ENCODE measurements at places on chromosomes 16 and 17.

- DNase-seq: no peak
Measured at GRCh38 chr16:2388139-2388874, 40.9 kb upstream of the CCNF start.

GRCh38 chr16:46972429-46973206 lies 856 bp downstream of the DNAJA2 start:
- peak; percentile 70 for DNase-seq

GRCh38 chr16:19167710-19168370 lies at the start of gene SYT17:
TSS of gene SYT17 (plus strand) at chr16:19168240. CDS start at chr16:19168647, 407 bp downstream.
- peak; percentile 87 for DNase-seq

DNA sequence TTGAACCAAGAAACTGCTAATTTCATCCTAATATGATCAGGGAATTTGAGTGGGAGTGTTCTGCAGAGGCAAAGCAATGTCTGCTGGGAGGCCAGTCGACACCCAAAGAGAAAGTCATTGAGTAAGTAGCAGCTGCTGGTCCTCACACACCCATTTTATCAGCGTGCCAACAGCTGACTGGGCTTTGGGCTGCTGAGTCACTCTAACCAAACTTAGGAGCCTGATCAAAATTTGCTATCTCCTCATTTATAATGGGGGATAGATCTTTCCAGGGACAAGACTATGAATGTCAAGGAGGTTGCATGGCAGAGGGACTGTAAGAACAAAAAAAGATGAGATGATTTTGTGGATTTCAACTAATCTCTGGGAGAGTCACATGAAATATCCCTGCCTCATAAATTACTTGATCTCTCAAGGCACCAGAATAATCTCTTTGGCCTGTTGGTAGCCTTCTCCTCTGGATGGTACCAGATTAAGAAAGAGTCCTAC lies 32.9 kb downstream of the CPSF4L start:
- DNase-seq: no peak

DNA sequence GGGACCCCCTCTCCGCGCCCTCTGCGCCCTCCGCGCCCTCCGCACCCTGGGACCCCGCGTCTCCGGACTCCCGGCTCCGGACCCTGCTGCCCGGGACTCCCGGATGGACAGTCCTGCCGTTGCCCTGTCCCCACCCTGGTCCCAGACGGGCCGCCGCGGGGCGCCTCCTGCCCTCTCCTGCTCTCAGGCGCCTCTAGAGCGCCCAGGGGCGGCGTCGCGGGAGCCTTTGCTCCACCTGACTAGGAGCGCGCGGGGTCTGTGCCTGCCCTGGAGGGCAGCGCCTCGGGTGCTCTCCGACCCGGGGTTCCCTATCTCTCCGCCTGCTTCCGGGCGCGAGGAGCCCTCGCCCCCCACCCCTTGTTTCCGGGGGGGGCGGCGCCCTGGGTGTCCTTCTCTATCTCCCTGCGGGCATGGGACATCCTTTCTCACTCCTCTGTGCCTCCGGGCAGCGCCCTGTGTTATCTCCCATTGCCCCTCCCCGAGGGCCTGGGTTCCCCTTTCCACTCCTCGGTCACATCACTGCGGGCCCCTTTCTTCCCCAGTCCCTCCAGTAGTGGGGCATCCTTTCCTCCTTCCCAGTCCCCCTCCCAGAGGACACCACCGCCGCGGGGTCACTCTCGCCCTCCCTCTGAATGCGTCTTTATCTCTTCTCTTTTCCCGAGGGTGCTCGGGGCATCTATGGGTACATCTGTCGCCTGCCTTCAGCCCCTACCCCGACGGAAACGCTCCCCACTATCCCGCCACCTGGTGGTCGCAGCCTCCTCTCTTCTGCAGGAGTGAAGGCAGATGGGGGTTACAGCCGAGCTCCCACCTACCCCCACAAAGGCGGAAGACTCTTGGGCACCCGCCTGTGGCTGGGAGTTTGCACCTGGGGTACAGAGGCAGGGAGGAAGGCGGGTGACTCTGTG lies 875 bp downstream of the PRKCB start:
- DNase-seq: peak; percentile 76

GRCh38 chr17:57097832-57098421 lies 12.9 kb downstream of the AKAP1 start:
- no peak for DNase-seq

GRCh38 chr17:14107889-14108288 lies 38.6 kb downstream of the COX10 start:
- DNase-seq: no peak

- DNase-seq: no peak
Measured at GRCh38 chr16:61014869-61015268, 1021.4 kb downstream of the CDH8 start.

GRCh38 chr17:39800540-39800939 lies 62.8 kb downstream of the GRB7 start:
- DNase-seq: no peak

DNA sequence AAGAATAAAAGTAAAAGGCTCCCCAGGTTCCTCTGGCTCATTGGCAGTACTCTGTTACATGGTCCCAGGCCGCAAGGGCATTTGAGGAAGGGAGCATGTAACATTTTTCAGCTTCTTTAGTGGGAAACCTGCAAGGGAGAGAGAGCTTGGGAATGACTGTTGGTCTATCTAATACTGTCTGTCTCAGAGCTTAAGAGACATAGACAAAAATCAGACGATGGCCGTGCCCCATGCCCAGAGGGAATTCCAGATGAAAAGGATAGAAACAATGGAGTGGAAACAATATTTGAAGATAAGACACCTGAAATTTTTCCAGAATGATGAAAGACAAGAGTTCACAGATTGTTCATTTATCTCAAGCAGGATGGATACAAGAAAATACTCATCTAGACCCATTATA lies 48.1 kb upstream of the ADORA2B start:
- DNase-seq: no peak

DNA sequence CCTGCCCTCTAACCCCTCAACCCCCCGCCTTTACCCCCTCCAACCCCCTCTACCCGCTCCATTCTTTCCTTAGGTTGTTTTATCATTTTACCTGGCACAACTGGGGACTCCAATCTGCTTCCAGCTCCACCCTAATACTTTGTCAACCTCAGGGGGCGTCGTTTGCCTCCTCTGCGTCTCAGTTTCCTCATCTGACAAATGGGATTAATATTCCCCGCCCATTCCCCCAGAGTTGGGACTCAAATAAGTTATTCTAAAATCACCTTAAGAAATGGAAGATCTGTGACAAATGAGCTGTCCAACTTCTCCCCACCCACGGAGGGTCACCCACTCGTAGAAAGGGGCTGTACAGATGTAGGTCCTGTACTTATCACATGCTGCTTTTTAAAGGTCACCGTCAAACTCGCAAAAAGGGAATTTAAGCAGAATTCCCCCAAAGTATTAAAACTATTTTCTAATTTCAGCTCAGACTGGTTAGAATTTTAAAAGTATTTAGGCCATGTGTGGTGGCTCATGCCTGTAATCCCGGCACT lies 40.6 kb upstream of the CPNE2 start:
- DNase-seq: no peak

- no peak for DNase-seq
Measured at GRCh38 chr17:77228241-77228752, 87.5 kb downstream of the SEC14L1 start.

GRCh38 chr17:63475491-63476412 lies 1.1 kb upstream of the ACE start:
- no peak for DNase-seq

DNA sequence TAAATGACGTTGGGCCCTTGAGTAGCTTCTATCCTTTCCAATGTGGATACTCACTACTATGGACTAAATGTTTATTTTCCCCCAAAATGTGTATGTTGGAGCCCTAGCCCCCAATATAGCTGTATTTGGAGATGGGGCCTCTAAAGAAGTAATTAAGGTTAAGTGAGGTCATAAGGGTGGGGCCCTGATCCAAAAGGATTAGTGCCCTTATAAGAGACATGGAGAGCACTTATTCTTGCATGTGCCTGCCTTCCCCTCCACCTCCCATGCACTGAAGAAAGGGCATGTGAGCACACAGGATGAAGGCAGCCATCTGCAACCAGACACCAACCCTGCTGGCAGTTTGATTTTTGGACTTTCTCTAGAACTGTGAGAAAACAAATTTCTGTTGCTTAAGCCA lies 115.7 kb upstream of the MED13 start:
- no peak for DNase-seq

DNA sequence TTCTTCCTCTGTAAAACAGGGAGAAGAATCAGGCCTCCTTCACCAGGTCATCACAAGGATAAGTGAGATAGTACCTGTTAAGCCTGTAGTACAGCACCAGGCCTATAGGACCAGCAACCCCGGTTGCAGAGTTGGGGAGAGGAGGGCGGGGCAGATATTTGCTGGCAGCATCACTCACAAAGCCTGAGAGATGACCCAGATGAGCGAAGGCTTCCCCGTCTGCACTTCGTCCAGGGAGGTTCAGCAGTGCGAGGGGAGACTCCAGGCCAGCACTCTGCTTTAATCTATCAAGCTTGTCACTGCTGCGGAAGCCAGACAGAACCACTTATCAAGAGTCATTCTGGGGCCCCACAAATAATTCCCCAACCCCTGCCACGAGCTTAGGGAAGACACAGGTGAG lies 15.8 kb upstream of the RBBP6 start:
- DNase-seq: no peak

- DNase-seq: no peak
Measured at GRCh38 chr17:27299384-27300049, 5.6 kb downstream of the WSB1 start.

DNA sequence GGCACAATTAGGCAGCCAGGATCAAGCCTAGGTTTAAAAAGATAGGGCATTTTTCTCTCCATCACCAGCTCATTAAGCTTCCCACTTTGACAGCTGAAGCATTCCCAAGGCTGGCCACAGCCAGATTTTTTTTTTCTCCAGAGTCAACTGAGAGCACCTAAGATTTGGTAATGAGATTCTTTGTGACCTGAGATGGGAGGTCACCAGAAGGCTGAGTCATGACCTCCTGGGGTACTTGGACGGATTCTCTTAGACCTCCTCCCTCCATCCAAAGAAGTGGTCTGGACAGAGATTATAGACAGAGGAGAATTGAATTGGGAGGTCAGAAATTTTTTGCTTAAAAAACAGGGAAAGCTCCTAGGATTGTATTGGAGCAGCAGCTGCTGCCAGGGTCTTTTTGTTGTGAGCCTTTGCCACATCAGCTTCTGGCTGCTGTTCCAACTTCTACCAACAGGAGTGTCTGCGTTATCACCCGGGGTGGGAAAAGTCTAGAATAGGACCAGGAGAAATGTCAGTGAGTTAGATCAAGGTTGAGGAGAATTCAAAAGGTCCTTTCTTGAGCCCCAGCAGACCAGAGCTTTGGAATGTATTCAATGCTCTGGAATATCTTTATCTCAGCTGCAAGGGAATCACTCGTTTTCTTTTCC lies 221.2 kb upstream of the N4BP1 start:
- DNase-seq: peak; percentile 14

- no peak for DNase-seq
Measured at GRCh38 chr17:73589363-73589980, 54.8 kb downstream of the SDK2 start.

- no peak for DNase-seq
Measured at GRCh38 chr17:71580220-71580619, 540.6 kb upstream of the SOX9 start.
